ENCODE measurements at places on chromosomes 4 and X.

DNA sequence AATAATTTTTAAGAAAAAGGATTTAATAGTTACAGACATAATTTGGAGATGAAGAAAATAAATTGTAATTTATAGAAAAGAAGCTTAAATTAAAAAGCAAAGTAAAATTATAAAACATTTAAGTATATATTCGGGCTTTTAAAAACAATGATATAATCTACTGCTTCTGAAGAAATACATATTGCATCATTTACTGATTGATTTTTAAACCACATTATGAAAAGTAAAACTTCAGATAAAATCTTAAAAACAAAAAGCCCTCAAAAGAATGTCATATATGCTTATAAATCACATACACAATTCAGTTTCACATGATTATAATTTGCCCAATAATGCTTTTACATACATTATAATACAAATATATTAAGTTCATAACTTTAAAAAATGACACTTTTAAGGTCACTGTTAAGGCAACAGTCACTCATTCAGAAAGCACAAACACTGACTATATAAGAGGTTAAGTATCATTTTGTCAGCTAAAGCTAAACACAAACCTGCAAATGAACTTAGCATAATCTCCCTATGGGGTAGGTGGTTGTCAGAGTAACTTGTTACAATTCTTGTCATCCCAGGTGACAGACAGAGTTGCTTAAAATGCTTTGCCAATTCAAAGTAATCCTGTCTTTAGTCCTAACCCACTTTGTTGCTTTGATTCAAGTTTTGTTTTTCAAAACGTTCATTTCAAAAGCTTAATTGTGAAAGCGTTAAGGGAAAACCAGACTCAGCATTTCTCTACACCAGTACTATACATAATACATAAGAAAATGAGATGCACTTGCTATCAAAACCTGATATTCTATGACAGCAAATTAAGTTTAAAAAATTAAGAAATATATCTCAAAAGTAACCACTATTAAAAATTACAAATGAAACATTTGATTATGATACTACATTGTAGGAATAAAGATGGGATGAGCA, 90.6 kb upstream of the MAB21L2 start:
- no peak for DNase-seq

GRCh38 chr4:115515772-115516171, 402.4 kb upstream of the NDST4 start:
- no peak for DNase-seq

DNA sequence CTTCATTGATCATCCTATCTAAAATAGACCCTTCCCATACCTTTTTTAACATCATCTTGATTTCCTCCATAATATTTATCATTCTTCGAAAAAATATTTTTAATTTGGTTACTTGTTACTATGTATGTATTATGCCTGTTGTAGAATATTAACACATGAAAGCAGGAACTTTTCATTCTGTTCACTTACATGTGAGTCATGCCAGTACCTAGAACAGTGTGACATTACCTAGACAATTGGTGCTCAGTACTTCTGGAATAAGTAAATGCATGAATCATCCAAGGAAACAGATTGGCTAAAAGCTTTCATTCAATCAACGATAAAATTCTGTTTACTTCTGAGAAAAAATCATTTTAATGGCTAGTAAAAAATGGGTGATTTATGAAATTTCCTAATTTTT, 76.4 kb downstream of the CXXC4 start:
- DNase-seq: no peak

DNA sequence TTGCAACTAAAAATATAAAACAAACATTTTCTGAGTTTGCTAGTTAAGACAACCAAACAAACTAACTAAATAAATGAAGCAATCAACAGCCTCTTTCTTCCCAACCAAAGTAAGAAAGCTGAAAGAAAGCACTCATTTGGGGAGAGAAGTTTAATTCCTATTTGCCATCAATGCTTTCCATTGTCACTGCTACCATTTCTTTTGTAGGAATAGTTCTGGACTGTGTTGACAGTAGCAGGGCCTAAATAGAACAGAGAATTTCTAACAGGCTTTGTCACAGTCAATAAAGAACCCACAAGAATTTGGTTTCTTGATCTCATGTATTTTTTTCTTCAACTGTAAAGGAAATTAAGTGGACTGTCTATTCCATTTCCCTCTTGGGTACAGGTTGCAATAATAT, 1886.4 kb upstream of the TENM3 start:
- no peak for DNase-seq

GRCh38 chrX:38804682-38805431, 3.6 kb downstream of the MID1IP1 start:
- DNase-seq: no peak

- no peak for DNase-seq
These were observed 11.3 kb downstream of the PPP2R3B start for GRCh38 chrX:375181-376036.

DNA sequence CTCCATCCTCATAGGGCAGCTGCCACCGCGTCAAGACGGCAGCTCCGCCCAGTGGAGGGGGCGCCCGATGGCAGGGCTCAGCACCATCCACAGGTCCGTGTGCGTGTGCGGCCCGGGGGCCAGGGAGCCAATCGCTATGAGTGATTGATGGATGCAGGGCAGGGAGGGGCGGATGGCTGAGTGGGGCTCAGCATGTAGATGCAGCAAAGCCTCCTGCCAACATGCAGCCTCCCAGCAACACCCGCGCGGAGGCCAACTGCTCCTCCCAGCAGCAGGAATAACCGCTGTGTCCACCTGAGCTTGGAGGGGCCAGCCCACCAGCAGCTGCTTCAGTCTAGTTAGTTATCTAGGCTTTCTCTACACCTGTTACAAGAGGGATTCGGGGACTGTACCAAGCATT, 77.4 kb downstream of the MTMR1 start:
- no peak for DNase-seq

DNA sequence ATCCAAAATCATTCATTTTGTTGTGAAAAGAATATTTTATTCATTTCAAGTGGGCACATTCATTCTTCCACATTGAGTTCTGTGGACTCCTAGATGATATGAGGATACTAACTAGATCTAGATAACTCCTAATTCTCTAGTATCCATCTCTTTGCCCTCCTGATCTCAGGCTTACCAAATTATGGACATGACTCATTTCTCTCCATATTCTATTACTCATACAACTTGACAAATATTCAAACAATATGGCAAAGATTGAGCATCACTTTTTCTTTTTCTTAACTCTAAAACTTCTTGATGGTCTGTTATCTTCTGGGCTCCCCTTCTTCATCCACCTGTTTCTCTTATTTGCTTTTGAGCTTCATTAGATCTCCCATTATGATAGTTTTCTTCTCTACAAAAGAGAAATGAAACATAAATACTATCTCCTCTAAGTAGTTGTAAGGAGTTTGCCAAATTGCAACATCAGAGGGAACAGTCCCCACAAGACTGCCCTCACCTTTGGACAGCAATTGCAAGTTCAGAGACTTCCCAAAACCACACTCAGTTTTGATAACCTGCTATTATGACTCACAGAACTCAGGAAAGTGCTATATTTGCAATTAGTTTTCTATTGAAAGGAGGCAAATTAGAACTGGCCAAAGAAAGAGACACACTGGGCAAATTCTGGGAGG, 422.9 kb downstream of the SPRY1 start:
- DNase-seq: no peak

- DNase-seq: no peak
These were observed 122.9 kb upstream of the GATB start for GRCh38 chr4:151883747-151884146.
